ENCODE measurements at places on chromosomes 1 and 21.

DNA sequence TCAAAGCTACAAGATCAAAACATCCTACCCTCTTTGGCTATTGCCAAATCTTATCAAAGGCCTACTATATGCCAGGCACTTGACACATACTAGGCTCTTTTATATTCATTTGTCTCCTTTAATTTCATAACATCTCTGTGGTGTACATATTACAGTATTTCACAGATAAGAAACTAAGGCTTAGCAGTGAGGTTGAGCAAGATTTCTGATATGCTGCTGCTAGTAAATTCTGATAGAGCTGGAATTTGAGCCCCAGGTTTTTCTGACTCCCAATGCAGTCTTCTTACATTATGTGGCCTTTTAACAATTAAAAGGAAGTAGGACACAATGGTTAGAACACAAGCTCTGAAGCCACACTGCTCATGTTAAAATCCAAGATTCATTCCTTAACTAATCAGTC, 16.8 kb downstream of the CCDC185 start:
- DNase-seq: no peak

GRCh38 chr1:34721646-34722355, 33.0 kb upstream of the GJB5 start:
- no peak for DNase-seq

DNA sequence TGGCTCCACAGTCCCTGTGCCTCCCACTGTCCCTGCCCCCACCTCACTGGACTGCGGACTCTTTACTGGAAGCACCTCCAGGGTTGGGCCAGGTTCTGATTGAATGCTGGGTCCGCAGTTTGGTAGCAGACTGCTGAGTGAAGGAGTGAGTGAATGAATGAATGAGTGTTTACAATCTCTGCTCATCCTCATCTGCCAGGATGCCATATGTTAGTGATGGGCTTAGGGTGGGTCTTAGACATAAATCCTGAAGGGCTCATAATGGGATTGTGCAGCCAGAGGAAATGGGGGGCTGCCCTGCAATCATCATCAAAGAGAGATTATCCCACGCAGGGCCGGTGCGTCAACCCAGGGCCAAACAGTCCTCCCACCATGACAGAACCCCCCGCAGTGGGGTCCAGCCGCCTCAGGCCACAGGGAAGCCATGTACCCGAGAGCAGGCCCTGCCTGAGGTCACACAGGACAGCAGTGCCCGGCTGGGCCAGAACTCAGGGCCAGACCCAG, 26.1 kb downstream of the SLC1A7 start:
- DNase-seq: no peak

- DNase-seq: no peak
These were observed 893.4 kb upstream of the ADGRL4 start for GRCh38 chr1:79899914-79900313.

- no peak for DNase-seq
These were observed 288.6 kb upstream of the USP24 start for GRCh38 chr1:55503663-55504305.

- DNase-seq: no peak
These were observed 21.6 kb downstream of the ARMH1 start for GRCh38 chr1:44696101-44696500.

DNA sequence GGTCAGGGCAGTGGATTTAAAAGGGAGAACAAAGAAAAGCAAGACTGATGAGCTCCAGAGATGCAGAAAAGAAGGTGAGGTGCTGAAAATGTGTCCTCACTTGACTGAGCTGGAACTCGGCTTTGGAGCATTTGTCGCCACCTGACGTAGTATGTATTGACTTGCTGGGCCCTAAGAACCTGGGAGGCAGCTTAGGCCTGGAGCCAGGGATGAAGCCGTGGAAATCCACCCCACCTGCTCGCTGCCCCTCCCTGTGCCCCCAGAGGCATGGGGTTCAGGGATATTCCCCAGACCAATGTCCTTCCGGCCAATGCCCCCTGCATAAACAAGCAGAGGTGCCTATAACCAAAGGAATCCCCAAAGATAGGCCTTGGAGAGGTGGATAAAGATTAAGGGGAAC, 14.3 kb downstream of the MRAP start:
- DNase-seq: no peak

DNA sequence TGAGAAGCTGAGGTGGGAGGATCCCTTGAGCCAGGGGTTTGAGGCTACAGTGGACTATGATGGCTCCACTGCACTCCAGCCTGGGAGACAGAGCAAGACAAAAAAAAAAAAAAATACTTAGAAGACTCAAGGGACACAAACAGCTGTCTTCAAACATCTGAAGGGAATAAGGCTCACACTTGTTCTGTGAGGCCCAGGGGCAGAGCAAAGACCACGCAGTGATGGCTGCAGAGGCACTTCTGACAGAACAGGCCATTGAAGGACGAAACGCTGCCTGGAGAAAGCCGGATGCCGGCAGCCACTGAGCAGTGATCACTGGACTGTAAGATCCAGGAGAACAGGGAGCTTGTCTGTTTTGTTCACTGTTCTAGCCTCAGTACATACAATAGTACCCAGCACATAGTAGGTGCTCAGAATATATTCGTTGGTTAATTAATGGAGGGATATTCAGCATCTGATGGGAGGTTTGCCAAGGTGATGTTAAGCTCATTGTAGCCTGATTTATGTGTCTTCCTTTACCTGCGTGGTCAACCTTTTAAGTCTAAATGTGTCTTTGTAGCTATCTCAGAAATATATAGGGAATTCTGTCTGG, 12.1 kb upstream of the NDC1 start:
- DNase-seq: no peak

DNA sequence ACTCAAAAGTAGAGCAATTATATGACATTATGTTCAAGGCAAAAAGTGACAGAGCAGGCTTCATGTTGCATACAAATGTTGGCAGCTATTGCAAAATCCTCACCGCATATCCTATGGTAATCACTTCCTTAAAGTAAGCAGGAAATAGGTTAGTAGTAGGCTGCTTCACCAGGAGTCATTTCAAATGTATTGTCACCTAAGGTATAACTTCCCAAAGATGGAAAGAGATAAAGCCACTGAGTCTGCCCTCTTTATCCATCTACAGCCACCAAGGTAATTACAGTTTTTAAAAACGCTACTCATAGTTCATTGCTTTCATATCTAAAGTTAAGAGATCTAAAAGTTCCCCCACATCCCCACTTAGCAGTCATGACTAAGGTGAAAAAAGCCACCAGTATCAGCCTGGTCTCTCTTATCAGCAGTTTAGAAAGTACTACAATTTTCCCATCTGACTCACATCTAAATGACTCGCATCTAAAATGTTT, 31.6 kb upstream of the UBE2U start:
- DNase-seq: no peak

- DNase-seq: no peak
These were observed 85.2 kb downstream of the TRIM11 start for GRCh38 chr1:228321435-228321834.

DNA sequence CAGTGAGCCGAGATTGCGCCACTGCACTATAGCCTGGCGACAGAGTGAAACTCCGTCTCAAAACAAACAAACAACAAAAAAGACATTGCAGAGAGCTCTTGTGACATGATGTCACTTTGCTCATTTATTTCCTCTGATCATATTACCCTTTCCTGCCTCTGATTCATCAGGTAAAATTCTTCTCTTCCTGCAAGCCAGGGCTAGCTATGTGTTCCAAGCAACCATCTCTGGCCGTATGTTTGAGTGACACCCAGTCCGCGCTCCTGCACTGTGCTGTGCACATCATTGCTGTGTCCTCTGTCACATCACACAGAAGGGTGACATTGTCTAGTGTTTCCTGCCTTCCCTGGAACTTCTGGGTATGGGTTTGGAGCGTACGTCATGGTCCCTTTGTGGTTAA, 251.3 kb downstream of the PCP4 start:
- no peak for DNase-seq

DNA sequence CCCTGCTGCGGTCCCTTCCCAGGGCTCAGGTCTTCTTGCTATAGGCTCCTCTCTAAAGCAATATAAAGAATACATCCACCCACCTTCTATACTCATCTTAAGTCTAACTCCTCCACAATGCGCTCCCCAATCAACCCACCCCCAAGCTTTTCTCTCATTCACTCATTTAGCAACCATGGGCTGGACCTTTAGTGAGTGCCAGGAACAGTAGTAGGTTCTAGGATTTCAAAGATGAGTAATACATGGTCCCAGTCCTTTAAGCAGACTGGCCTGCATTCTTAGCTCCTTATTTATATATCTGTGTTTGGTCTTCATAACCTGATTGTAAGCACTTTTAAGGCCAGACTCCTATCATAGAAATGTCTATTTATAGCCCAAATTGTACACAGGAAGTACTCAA, 5.9 kb downstream of the CAMK1G start:
- DNase-seq: no peak

DNA sequence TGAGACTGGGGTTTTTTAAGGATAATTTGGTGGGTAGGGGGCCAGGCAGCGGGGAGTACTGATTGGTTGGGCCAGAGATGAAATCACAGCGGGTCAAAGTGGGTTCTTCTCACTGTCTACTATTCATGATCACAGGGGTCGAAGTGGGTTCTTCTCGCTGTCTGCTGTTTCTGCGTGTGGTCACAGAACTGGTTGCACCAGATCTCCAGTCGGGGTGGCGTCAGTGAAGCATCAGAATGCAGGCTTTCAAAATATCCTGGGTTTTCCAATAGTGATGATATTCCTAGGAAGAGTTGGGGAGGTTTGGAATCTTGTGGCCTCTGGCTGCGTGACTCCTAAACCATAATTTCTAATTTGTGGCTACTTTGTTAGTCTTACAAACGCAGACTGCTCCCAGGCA, 45.1 kb downstream of the TRPM2 start:
- no peak for DNase-seq

- no peak for DNase-seq
These were observed 162.7 kb downstream of the DNM3 start for GRCh38 chr1:172003766-172004530.

GRCh38 chr1:19866758-19867157, 15.4 kb upstream of the OTUD3 start:
- DNase-seq: no peak

GRCh38 chr1:12436817-12437599, 181.0 kb downstream of the DHRS3 start:
- DNase-seq: peak; percentile 64

DNA sequence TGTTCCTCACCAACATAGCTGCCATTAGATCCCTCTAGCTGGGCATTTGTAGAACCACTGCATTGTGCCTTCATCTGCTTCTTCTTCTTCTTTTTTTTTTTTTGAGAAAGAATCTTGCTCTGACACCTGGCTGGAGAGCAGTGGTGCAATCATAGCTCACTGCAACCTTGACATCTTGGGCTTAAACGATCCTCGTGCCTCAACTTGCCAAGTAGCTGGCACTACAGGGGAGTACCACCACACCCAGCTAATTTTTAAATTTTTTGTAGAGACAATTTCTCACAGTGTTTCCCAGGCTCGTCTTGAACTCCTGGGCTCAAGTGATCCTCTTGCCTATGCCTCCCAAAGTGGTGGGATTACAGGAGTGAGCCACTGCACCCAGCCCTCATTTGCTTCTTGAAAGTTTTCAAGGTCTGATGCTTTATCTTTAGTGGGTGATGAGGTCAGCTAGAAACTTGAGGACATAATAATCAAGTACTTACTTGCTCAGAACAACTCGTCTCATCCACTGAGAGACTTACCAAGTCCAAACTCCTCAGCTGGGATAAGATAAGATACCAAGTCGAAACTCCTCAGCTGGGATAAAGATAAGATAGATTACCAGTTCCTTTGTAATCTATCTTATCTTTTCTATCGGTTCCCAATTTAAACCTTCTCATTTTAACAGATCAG, 71.5 kb downstream of the MACF1 start:
- DNase-seq: no peak

DNA sequence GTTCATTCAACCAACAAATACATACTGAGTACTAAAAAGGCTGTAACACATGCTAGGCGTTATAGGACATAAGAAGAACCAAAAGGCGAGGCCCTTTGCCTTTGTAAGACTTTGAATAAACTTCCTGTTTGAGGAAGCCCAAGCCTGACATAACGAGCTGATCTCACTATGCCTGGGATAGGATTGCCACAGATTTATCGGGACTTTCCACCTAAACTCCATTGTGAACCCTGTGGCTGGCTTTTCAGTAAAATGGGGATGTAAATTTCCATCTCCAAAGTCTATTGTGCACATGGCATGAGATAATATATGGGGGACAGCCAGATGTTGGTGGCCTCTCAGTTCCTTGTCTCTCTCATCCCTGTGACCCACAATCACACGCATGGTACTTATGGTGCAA, 41.9 kb downstream of the LMO4 start:
- no peak for DNase-seq

DNA sequence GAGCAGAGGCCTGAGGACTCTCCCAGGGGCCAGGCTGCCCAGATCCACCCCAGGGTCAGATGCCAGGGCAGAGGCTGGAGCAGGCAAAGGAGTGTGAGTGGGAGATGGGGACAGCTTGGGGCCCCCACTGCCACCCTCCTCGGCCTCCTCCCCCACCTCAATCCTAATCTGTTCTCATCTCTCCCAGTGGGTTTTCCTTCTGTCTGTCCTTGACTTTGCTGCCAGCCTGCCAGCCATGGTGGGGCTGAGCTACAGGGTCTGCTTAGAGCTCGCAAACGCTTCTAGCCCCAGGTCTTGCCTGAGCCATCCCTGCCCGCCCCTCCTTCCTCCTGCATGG, 65.3 kb downstream of the MEGF6 start:
- no peak for DNase-seq

- no peak for DNase-seq
These were observed 98.8 kb downstream of the GLIS1 start for GRCh38 chr1:53639996-53640700.

DNA sequence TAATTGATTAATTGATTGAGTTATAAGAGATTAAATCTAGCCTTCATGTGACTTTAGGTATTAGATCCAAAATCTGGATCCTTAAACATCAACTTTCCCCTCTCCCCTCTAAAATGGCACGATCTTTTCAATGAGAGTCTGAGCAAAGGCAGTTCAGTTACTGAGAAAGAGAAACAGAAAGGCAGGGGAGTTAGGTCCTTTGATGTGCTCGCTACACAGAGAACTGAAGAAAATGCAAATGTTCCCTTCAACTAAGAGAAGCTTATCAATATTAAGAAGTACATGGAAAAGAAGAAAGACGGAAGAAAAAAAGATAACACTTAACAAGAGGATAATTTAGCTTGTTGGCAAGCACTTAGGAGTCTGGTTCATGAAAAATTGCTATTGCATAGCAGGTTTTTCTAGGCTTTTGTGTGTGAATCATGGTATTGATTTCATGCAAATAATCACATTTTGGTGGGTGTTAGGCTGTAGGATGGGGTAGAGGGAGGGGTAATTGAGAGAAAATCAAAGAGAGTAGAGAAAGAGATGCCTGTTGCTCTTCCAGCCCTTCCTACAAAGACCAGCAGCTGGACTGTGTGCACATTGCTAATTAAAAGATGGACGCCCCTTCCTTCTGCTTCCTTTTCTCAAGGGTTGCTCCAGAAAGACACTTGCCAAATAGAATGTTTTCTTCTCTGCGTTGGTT, 307.6 kb upstream of the PLXNA2 start:
- no peak for DNase-seq

All from activated T-cell treated with anti-CD3 and anti-CD28 coated beads, Interleukin-2, amount 50 U/mL, for 48 hours (primary cell).